ENCODE measurements at places on chromosomes 4 and X.

DNA sequence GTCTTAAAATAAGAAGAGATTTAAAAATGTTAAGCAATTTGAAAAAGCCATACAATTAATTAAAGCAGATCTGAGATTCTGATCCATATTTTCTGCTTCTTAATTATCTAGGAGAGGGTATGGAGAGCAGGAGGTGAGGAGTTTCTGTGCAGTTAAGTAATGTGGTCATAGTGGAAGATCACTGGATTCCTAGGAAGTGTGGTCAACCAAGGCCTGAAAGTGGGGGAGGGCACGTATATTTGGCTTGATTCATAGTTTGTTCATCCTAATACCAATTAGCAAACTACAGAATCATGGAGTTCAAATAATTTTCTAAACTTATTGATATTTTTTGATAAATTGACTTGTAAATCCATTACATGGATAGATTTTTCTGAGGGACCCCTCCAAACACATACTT lies 768.3 kb downstream of the RAPGEF2 start:
- no peak for DNase-seq

- DNase-seq: peak; percentile 71
These were observed 898 bp downstream of the UBQLN2 start for GRCh38 chrX:56564164-56564885.

DNA sequence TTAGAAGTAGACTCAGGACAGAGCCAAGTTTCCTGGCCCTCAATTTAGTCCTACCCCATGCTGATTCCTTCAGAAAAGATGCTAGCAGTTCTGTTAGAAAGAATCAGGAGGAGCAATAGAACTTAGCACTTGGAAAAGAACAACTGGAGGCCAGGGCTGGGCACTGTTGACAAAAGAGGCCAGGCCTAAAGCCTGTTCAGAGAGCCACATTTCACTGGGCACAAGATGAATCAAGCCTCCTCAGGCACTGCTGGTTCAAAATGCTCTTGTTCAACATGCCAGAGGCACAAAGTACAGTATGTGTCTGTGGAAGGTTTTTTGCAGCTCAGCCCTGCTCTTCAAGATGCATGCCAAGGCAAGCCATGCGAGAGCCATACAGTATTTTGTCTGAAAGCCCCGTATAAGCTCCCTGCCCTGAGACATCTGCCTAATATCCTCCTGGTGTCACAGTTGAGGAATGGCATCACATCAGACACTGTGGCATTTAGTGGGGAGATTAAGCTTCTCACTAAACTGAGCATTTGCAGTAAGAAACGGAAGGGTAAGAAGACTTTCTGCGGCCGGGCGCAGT lies 53.7 kb downstream of the RASL11B start:
- DNase-seq: peak; percentile 51

- DNase-seq: peak; percentile 74
These were observed 620.9 kb upstream of the GALNT7 start for GRCh38 chr4:172547724-172548123.

- no peak for DNase-seq
These were observed 108.9 kb upstream of the NHS start for GRCh38 chrX:17266136-17266535.

DNA sequence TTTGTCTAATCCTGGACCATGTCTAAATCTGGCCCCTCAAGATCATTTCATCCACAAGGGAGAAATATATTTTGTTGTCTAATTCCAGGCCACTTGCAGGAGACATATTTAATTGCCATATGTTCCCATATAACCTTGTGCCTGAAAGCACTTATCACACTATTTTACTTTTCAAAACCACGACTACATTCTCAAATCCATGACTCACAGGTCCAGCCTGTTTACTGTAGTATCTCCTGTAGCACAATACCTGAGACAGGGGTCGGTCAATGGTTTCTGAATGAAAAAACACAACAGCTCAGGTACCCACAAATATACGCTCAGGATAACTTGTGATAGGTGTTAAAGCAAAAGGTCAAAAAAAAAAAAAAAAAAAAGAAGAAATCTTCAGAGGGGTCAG lies 60.9 kb downstream of the SEC24D start:
- no peak for DNase-seq

DNA sequence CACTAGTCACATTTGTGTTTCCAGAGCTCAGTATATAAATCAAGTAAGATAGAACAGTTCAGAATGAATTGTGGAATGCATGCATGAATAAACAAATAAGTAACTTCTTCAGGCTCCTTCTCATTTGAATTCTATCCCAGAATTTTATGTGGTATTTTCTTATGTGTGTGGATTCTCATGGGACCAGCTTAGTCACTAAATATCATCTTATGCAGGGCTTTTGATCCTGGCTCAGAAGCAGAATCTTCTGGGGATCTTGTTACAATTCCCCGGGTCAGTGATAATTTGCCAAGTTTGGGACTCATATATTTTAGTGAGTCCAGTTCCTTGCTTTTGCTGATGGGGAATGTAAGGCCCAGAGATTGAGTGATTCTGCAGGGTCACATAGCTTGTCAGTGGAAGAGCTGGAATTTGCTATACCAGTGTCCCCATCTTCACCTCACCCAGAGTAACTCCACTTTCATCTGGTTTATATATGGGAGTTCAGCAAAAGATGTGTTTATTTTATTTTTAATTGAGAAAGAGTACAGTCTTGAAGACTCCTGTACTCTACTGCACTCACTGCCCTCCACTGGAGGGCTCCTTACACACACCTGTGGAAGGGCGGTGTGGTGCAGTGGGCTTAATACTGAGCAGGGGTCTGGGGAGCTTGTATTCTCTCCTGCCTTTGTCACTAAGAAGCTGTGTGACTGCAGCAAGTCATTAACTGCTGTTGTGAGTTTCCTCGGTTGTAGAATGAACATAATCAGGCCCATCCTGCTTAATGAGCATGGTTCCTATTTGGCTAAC lies 198.2 kb upstream of the CXorf66 start:
- DNase-seq: no peak

DNA sequence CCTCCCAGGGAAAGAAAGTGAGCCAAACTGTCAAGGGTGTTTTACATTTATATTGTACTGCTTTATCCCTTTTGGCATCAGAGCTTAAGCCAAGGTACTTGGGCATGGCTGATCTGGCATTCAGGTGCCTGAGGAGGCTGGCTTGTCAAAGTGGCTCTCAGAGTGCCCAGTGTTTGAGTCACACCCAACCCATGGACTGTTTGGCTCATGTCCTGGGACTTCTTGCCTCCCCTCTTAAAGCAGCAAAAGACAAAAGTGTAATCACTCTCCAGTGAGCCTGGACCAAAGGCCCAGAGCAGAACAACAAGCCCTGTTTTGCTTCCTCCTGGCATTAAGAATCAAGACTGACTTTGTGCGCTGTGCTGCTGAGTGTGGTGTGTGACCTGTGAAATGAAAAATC lies 311.7 kb upstream of the TAPT1 start:
- no peak for DNase-seq

DNA sequence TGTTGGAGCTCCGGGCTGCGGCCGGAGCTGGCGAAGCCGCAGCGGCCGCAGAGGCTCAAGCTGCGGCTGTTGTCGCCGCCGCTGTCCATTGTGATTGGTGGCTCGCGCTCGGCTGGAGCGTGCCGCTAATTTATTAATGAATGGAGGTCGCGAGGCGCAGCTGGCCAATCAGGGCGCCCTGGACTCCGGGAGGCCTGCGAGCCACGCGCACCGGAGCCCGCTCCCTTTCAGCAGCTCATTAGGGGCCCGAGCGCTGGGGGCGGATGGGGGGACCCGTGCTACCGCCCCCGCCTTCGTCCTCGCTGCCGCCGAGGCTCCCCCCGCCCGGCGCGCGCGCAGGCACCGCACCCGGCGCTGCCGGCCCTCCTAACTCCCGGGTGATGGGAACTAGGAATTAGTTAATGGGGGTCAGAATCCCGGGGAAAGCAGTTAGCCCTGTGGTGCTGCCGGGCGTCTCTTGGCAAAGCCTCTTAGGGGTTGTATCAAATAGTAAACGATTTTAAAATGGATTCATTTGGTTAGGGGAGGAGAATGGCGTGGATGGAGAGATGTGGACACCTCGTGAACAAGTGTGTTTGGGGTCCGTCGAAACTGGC lies 589 bp upstream of the NEUROG2 start:
- DNase-seq: peak; percentile 94

GRCh38 chr4:47359891-47360290 lies 103.6 kb downstream of the COMMD8 start:
- no peak for DNase-seq

- no peak for DNase-seq
These were observed 115.7 kb upstream of the MAGEB16 start for GRCh38 chrX:35682476-35682875.

GRCh38 chr4:128315756-128316520 lies 28.3 kb upstream of the PGRMC2 start:
- no peak for DNase-seq

GRCh38 chr4:78439328-78439727 lies 112.2 kb upstream of the ANXA3 start:
- DNase-seq: no peak

DNA sequence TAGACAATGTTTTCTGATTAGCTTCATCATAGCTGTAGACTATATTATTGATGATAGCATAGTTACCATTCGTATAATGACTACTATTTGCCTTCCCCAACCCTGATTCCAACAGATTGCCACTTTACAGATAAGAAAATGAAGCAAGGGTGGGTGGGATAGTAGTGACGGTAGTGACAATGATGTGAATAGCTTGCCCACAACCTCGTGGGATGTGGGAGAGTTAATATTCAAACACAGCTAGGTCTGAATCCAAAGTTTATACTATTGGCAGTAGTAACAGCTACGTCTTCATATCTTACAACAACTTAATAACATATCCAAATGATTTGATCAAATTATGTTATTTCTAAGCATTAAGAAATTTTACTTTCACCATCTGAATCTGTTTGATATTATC lies 766.8 kb upstream of the FTHL17 start:
- DNase-seq: no peak

DNA sequence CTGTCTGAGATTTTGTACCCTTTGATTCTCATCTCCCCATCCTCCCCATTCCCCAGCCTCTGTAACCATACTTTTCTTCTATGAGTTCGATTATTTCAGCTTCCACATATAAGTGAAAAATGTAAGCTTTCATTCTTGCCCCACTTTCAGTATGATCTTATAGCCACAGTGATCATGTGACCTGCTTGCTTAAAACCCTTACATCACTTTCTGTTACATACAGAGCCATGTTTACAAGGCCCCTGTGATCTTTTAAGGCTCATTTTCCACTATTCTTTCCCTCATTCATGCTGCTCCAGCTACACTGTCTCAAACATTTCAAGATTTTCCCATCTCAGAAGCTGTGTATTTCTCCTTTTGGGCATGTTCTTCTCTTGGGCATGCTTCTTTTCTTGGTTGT lies 147.7 kb downstream of the DCK start:
- DNase-seq: no peak

- DNase-seq: no peak
These were observed 275.2 kb downstream of the EVC2 start for GRCh38 chr4:5433196-5433595.

- no peak for DNase-seq
These were observed 15.8 kb upstream of the LDB2 start for GRCh38 chr4:16914208-16914607.

DNA sequence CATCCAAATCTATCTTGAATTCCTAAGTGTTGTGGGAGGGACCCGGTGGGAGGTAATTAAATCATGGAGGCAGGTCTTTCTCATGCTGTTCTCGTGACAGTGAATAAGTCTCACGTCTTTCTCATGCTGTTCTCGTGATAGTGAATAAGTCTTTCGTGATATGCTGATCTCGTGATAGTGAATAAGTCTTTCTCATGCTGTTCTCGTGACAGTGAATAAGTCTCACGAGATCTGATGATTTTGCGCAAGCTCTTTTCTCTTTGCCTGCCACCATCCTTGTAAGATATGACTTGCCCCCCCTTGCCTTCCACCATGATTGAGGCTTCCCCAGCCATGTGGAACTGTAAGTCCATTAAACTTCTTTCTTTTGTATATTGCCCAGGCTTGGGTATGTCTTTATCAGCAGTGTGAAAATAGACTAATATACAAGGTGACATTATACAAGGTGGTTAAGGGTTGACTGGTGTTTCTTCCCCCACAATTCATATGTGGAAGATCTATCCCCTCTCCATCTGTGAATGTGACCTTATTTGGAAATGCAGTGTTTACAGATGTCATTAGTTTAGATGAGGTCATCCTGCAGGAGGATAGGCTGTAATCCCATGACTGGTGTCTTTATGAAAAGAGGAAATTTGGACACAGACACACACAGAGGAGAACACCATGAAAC lies 27.6 kb downstream of the ARSD start:
- DNase-seq: no peak

DNA sequence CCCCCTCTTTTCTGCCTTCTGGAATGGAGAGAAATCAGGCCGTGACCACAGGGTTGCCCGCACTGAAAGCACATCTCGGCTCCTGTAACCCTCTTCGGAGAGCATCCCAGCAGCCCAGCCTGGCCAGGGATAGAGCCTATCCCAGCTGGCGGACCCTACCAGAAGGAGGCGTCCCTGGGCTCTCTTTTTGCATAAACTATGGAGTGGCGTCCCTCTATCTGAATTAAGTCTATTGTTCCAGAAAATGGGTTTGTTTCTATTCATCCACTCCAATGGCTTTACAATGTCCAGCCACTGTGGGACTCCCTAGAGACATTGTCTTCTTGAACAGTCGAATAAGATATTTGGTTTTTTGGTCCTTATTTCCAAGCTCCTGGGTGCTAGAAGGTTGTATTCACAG lies 689 bp upstream of the NHSL2 start:
- DNase-seq: peak; percentile 25

DNA sequence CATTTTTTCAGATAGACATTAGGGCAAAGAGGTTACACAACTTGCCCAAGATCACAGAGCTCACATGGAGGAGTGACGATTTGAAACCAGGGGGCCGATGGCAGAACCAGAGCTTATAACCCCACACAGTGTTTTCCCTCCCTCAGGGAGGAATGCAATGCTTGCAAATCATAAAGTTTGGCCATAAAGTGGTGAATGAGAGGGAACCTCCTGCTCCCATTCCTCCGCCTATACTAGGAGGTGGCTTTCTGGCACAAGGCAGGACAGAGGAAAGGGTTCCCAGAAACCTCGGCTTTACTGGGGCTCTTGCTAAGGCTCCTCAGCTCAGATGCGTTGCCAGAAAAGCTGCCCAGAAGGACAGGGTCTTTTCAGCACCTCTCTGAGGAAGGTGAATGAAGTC lies 19.3 kb downstream of the TMEM154 start:
- no peak for DNase-seq

GRCh38 chr4:5757536-5757935 lies 46.5 kb downstream of the EVC start:
- no peak for DNase-seq

DNA sequence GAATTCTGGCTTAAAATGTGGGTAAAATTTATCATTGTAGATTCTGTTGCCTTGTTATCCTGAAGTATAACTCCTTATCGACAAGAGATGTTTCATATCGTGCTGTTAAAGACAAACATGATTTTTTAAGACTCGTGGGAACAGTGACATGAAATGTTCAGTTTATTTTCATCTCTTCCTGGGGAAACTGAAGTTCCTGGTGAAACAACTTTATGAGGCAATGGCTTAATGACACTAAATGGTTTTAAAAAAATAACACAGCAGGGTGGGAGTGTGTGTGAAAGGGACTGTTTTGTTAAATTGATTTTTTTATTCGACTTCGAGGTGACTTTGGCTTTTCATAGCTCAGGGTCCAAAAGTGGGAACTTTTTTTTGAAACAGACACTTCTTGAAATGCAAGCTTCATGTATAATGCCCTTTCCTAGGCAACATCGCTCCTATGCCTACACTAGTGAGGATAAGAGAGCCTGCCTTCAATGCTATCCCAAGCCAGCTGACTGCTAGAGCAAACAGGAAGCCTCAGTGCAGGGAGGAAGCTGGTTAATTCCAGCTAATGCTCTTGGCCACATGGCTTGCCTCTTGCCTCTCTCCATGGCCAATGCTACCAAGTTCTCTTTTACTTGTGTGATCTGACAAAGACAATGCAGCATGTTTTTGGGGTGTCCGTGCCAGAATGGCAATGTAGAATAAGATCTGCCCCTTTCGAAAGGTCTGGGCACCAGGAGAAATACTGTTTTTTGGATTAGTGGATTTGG lies 80.9 kb upstream of the PLAC1 start:
- DNase-seq: no peak

Data from eye (tissue), 1 donor.